ENCODE measurements at places on chromosomes 4 and X.

GRCh38 chrX:85012098-85012497 lies 8.4 kb downstream of the APOOL start:
- no peak for DNase-seq

DNA sequence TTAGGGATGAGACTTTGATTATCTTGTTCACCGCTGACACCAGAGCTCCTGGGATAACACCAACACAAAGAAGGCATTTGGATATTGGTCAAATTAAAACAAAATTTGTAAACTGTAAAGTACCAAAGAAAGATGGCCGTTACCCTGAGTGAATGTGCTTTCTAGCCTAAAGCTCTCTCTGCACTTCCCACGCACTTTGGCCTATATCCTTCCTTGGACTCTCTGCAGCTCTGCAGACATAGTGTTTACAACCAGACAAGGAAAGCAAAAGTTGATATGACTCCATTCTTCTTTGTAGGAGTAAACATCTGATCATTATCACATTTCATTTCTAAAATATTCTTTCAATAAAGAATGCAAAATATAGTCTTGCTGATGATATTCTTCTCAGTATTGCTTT lies 44.8 kb upstream of the PITX2 start:
- no peak for DNase-seq

- DNase-seq, result no peak
Observed at GRCh38 chr4:153546280-153546679, 80.1 kb downstream of the TMEM131L start.

GRCh38 chr4:156888762-156889161 lies 82.8 kb downstream of the PDGFC start:
- no peak for DNase-seq

GRCh38 chrX:47850901-47851300 lies 14.2 kb downstream of the ZNF81 start:
- no peak for DNase-seq

DNA sequence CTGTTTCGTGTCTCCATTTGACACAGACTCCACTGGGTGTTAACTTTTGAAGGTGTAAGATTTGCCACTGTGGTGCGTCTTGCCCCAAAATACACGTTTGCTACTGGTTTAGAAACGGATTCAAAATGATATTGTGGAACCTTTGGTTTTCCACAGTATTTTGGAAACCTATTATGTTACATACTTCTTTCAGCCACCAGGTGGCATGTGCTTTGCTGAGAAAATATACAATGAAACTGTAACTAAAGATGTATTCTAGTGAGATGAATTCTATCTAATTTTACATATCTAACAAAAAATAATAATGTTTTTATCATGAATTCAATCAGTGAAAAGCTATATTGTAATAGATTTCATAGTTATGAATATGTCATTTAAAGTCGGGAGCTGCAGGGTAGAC lies 28.4 kb upstream of the SLITRK4 start:
- no peak for DNase-seq

- no peak for DNase-seq
Observed at GRCh38 chr4:48710446-48711209, 69.5 kb downstream of the FRYL start.

DNA sequence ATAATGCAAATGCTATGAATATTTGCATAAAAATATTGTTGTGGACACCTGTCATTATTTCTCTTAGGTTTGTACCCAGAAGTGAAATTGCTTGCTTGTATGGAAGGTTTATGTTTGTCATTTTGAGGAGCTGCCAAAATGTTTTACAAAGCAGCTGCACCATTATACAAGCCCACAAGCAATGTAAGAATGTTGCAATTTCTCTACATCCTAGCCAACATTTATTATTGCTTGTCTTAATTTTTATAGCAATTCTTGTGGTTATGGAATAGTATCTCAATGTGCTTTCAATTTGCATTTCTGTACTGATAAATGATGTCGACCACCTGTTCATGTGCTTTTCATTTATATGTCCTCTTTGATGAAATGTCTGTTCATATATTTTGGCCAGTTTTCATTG lies 18.7 kb upstream of the RBMX start:
- no peak for DNase-seq

- no peak for DNase-seq
Observed at GRCh38 chr4:72567036-72567435, 2.0 kb downstream of the ADAMTS3 start.

GRCh38 chr4:73152893-73153292 lies 83.4 kb upstream of the COX18 start:
- DNase-seq, result no peak

DNA sequence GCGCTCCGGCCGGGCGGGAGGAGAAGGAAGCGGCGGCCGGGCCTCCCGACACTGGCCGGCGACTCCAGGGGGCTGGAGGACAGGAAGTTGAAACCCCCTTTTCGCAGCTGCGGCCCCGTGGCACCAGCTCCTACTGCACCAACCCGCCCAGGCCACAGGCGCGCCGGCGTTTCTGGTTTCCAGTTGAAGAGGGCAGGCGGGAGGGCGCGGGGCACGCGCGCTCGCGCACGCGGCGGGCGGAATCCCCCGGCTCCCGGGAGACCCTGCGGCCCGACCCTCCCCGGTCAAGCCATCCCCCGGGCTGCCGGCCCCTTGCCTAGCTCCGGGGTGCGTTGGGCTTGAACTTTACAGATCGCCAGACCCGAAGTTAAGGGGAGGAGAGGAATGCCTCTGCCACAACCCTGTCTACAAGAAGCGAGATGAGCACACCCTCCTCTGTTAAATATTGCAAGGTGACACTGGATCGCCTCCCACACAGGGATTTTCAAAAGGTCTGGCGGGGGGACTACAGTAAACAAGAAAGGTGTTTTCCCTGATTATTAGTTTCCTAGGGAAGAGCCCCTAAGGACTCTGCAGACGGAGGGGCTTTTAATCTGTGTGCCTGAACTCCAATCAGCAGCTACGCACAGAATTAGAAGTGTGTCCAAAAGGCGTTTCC lies 1.4 kb downstream of the ELOVL6 start:
- no peak for DNase-seq

DNA sequence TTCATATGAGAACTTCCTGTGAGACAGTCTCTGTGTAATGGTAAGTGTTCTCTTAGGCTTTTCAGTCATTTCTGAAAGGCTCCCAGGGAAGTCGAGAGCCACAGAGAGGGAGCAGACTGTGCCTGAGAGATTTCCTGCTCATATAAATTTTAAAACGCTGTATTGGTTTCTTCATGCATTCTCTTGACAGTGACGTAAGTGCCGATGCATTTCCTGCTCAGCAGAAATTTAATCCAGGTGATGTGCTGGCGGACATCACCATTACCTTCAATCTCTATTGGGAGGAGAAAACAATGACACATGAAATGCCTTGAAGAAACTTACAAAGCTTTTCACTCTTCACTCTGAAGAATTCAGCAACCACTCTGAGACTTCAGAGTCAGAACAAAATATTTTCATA lies 383.6 kb downstream of the BMPR1B start:
- no peak for DNase-seq

GRCh38 chr4:113446019-113446418 lies 315.5 kb downstream of the CAMK2D start:
- DNase-seq, result no peak

DNA sequence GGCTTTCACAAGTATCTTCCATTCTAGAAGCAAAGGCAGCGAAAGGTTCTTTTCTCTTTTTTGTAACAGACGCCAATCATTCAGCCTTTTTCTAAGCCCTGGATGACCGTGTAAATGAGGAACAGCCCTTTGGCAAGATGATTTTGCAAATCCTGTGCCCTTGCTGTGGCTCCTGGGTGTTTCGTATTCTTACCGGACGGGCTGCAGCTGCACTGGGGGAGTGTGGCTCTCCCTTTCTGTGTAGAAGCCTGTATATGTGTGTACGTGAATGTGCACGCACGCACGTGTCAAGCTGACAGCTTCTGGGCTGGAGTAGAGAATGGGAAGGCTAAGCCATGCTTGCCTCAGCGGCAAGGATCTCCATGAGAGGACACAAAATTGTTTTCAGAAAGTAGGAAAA lies 8.2 kb downstream of the GRPEL1 start:
- DNase-seq, result no peak

GRCh38 chrX:129097668-129098067 lies 425.6 kb downstream of the SMARCA1 start:
- DNase-seq, result no peak

DNA sequence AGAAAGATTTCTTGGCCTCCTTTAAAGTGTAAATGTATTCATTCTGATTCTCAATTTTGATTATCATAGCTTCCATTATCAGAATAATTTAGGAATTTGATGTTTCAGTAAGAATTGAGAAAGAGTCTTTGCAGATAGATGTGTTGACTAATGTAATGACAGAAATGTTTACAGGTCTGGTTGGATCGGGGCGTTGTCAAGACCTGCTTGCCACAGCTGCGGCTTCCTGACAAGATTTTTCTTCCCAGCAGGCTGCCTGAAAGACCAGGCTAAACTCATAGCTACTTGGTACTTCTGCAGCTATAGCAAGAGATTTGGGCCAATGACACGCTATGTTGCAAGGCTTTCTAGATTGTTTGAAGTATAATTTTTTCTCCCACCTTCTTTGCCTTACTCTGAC lies 91.5 kb upstream of the ANKRD50 start:
- no peak for DNase-seq

DNA sequence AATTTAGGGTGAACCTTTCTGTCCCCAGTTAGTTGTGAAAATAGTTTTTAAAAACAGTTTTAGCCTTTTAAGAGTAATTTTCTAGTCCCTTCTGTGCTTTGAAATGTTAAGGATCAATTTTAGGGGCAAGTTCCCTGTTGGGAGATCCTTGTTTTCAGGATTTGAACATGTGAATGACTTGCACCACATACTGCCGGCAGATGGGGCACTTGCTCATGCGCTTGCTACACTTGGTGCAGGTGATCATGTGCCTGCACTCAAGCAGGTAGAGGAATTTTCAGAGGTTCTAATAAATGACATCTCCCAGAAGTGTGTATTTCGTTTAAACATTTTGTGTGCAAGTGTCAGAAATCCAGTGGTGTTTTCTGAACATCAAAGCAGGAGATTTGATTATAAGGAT lies 195.9 kb downstream of the CHM start:
- DNase-seq, result no peak

DNA sequence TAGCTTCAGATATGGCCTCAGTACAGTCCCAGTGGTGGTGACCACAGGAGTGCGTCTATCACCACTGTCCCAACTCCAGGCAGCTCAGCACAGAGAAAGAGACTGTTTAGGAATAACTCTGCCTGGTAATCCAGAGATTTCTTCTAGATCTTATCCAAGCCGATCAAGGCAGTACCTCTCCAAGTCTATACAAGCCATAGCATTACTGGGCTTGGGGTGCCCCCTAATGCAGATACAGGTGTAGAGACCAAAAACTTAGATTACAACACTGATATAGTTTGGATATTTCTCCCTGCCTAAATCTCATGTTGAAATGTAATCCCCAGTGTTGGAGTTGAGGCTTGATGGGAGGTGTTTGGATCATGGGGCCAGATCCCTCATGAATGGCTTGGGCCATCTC lies 100.9 kb downstream of the PTCHD1 start:
- no peak for DNase-seq

- no peak for DNase-seq
Observed at GRCh38 chr4:41644915-41645295, 103.6 kb downstream of the PHOX2B start.

- no peak for DNase-seq
Observed at GRCh38 chrX:58025979-58026378, 115.7 kb upstream of the ZXDA start.

- no peak for DNase-seq
Observed at GRCh38 chr4:140186651-140187315, 32.8 kb upstream of the MAML3 start.

GRCh38 chrX:1606496-1606895 lies 8.4 kb upstream of the ASMT start:
- no peak for DNase-seq

- no peak for DNase-seq
Observed at GRCh38 chr4:176583278-176583677, 209.4 kb downstream of the VEGFC start.

- no peak for DNase-seq
Observed at GRCh38 chrX:153866302-153867019, 19.5 kb downstream of the L1CAM start.

GRCh38 chr4:9988933-9989332 lies 32.4 kb downstream of the SLC2A9 start:
- DNase-seq, result no peak

DNA sequence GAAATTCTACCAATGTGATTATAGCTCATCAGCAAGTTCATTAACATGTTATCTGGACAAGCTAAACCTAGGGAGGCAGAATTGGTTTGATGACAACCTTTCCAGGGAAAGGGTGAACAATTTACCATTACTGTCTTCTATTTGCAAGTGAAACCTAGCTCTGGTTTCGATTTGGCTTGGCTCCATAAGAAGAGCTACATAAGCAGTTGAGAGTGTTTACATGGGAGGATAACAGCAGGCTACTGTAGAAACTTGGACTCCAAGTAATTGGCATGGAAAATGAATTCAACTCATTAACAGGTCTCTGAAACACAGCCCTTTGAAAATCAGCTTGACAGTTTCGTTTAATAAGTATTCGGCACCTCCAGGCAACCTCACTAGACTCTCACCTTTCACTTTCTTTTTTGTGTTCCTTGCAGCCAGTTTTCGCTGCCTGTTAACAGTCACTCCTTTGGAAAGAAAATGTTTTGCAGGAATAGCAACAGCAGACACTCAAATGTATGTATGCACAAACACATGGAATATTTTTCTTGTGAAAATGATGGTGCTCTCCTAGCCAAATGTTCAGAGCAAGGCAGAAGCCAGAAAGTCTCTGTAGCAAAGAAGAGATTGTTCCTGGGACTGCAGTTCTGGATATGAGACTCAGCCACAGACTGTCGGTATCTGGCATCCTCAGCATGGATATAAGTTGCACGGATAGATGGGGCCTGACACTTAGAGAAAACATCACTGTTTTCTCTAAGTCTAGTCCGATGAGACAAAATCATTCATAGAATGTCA lies 27.5 kb downstream of the POU3F4 start:
- no peak for DNase-seq

- DNase-seq, result no peak
Observed at GRCh38 chrX:150364347-150365050, 1.4 kb downstream of the MAMLD1 start.

GRCh38 chr4:113878668-113879067 lies 100.8 kb downstream of the ARSJ start:
- DNase-seq, result no peak

- no peak for DNase-seq
Observed at GRCh38 chrX:85303544-85303943, 59.8 kb downstream of the ZNF711 start.

All from NCI-H187 treated with DMSO at 0.1 percent for 48 hours (cell line).